NCI-H748 treated with DMSO at 0.1 percent for 48 hours (cell line): ENCODE measurements at places on chromosomes 3 and 15.

- DNase-seq = no peak
These were observed 53.1 kb downstream of the TGFBR2 start for GRCh38 chr3:30659270-30660130.

DNA sequence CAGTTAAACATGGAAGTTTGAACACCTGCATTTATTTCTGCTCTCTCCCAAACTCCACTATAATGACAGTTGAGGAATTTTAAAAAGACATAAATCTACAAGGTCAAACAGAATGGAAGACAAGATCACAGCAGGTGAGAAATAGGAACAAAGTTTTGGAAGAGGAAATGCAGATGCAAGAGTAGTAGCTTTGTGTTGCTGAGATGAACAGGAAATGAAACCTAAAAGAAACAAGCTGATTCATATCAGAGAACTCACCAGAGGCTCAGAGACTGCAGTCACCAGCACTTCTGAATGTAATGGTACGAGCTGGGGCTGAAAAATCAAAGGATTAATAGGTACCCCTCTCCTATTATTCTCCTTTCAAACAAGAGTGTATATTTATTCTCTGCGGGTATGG, 459.9 kb downstream of the RAP2B start:
- DNase-seq = no peak

GRCh38 chr15:63048776-63049665, 6.5 kb downstream of the TPM1 start:
- DNase-seq = no peak

- DNase-seq = no peak
These were observed 5.2 kb downstream of the KCTD6 start for GRCh38 chr3:58497097-58497496.

DNA sequence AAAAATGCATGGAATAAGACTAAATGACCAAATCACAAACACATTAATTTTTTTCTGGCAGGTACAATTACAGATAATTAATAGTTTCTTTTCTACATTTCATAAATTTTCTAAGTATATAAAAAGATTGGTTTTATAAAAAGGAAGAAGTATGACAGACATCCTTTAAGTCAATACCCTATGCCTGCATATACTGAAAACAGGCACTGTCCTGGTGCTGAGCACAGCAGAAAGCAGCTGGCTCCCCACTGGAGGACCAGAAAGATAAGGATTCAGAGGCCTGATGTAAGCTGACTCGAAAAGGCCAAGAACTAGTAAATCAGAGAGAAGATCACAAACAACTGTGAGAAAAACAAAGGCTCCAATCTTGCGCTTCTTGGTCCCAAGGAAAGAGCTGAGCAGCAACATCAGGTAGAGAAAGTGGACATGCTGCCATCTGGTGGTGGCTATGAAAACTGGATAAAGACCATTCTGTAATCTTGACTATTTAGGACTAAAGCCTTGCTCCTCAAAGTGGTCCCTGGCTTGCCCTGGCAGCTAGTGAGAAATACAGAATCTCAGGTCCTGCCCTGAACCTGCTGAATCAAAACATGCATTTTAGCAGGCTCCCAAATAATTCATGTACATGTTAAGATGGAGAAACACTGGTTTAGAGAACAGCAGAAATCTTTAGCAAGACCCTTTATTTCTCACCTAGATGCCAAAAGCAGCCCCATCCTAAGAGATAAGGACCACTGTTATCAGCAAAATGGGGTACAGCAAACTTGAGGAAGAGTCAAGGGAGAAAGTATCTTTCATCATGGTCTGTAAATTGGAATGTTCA, 76.0 kb downstream of the TRANK1 start:
- DNase-seq = peak; percentile 40

DNA sequence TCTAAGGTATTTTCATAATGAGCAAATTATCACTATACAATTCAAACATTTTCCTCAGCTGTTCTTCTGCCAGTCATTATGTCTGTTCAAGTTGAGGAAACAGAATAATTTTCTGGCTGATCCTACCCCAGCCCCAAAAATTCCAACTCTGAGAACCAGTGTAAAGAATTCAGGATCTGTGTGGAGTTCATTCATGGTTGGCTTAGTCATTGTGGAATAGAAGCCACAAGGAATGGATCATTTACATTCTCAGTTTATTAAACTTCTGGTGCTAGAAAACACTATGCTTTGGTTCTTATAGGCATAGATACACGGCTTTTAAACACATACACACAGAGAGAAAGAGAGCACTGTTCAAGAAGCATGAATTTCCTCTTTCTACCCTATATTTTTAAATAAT, 134.6 kb downstream of the CMSS1 start:
- no peak for DNase-seq

GRCh38 chr3:37969596-37970100, 20.9 kb upstream of the VILL start:
- DNase-seq = no peak

- no peak for DNase-seq
These were observed 53.2 kb upstream of the KLF13 start for GRCh38 chr15:31273258-31273941.

DNA sequence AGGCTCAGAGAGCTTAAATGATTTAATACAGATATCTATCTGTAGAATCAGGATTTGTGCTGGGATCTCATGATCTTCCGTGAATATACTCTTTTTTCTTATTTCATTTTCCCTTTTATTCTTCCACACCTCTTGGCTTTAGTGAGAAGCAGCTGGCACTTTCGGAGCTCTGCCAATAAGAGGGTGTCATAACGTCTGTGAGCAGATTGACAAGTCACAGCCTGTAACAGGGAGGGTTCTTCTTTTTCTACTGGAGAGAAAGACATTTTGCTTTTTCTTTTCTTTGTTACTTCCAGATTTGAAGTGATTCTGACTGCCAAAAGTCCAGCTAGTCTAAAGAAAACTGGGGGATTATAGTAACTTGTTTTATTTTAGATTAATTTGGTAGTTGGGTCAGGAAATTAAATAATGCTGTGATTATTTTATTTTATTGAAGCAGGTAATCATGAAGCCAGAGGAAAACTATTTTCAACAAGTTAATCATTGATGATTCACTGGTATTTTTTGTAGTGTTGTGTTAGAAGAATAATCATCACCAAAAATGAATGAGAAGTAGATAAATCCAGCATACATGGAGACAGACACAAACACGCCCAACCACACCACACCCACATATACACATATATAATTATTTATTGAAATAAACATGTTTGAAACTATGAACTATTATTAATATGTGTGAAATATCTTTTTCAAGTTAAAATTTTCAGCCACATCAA, 69.8 kb downstream of the TNFAIP8L3 start:
- DNase-seq = no peak

DNA sequence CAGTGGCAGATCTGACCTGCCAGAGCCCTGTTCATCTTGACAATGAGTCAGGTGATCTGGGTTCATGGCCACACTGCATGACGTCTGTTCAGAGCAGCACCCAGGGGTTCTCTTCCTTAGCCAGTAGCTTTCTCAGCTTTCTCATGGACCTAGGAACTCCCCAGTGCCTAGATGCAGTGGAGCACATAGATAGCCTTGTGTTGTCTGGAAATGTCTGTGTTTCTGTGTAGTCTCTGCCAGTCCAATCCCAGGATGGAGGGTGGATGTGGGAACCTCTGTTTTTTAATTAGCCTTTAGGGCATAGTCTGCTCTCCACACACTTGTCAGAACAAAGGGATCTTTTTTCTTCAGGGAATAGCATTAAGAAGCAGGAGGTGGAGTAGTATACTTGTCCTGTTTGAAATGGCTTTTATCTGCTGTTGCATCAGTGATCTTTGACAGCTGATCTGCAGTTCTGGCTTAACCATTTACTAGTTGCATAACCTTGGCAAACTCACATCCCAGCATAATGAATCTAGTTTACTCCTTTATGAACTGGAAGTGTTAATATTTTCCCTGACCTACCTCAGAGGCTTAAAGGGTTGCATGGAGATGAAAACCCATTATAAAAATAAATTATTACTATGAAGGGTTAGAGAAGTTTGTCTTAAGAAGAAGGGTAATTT, 16.1 kb upstream of the CACNA1D start:
- no peak for DNase-seq

- no peak for DNase-seq
These were observed 10.0 kb downstream of the DCP1A start for GRCh38 chr3:53337167-53337940.
